ENCODE measurements at places on chromosomes 16 and 17.

DNA sequence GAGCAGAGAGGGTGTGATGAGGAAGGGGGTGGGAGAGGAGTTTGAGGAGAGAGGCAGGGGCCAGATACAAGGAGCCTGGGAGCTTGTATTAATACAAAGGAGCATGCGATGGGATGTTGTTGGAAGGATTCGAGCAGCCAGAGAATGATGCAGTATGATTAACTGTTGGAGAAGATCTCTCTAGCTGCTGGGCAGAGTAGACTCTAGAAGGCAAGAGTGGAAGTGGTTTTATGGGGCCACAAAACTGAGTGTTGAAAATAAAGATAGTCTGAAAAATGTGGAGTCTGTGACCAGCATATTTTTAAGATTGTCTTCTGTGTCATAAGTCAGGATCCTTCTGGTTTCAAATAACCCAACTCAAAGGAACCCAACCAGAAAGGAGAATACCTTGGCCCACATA lies 98.3 kb downstream of the MSI2 start:
- DNase-seq = peak; percentile 8

GRCh38 chr17:18258356-18259038 lies at the start of gene FLII:
FLII (minus strand) TSS chr17:18258738; CDS start chr17:18258690, 48 bp downstream.
- DNase-seq = peak; percentile 78

- peak; percentile 4 for DNase-seq
Measured at GRCh38 chr17:5758651-5759050, 174.3 kb upstream of the NLRP1 start.

- DNase-seq = no peak
Measured at GRCh38 chr17:57876866-57877237, 27.0 kb upstream of the MRPS23 start.

GRCh38 chr16:20911361-20911760 lies 10.8 kb downstream of the LYRM1 start:
- no peak for DNase-seq

GRCh38 chr17:78716814-78717393 lies 65.2 kb downstream of the CYTH1 start:
- no peak for DNase-seq

DNA sequence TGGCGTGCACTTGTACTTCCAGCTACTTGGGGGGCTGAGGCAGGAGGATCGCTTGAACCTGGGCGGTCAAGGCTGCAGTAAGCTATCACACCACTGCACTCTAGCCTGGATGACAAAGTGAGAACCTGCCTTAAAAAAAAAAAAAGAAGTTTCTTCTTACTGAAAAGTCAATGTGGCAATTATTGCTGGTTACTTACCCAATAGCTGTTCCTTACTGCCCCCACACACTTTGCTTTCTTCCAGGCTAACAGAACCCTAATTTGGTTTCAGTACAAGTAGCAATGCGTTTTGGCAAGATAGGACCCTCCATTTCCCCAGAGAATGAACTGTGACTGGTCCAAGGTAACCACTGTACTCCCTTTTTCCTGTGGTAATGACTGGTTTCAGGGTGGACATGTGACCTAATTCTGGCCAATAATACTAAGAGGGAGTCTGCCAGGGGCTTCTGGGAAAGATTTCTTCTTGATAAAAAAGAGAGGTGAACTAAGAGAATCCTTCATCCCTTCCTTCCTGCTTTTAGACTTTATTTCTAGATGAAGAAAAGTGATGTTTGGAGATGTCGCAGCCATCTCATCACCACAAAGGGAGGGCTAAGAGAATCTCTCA lies 58.8 kb upstream of the MSI2 start:
- DNase-seq = no peak

DNA sequence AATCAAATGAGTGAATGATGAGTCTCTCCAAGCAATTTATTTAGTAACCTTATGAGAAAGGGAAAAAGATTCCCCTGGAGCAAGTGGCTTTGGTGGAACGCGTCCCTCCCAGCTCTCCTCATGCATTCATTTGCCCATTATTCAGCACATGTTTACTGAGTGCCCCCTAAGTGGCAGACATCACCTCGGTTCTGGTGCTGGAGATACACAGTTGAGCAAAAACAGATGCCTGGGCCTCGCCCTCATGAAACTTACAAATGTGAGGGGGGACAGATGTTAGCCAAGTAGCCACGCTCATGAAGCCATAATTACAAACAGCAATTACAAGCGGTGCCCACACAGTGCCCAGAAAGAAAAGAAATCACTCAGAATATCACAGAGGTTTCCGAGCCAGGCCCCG lies 45.1 kb upstream of the CIBAR2 start:
- no peak for DNase-seq

DNA sequence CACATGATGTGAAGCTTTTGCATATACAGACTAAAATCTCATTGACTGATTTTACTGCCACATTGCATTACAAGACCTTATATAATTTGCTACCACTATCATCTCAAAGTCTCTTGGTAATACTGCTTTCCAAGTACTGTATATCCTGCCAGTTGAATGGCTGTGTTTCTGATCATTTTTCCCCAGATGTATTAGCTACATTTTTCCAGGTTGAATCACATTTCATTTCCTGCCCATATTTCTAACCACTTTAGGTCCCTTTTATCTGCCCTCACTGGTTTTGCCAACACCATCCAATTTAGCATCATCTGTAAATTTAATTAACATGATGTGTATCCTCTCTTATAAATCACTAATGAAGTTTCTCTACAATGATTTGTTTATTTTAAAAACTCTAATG lies 365.7 kb upstream of the PMFBP1 start:
- no peak for DNase-seq

DNA sequence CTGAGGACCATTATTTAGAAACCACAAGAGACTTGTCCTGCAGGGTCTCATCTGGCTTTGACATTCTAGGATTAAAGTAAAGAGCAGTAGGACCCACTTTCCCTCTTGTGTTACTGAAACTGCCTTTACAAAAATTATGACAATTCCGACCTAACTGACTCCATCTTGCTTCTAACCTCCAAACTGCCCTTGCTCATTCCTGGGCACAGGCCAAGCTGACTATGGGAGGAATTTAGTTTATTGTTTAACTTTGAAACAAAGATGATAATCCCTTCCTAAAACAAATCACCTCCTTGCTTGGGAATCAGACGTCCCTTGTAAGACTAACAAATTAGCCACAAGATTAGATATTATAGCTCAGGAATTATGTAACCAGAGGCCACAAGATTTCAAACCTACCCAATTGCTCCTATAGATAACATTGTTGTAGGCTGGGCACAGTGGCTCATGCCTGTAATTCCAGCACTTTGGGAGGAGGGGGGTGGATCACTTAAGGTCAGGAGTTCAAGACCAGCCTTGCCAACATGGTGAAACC lies 87.0 kb upstream of the FBXO47 start:
- DNase-seq = no peak

All from natural killer cell (primary cell).